GM04504 (cell line): ENCODE measurements at places on chromosomes 12 and 14.

DNA sequence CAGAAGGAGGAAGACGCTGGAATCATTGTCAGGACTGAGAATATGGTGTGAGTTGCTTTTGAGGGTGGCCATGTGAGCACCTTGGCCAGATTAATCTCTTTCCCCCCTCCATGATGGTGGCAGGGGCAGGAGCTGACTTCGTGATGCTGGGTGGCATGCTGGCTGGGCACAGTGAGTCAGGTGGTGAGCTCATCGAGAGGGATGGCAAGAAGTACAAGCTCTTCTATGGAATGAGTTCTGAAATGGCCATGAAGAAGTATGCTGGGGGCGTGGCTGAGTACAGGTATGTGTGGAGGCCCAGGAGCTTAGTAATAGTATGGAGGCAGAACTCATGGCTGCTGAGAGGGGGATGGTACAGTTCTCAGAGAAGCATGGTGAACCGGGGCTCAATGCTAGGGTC, 4.3 kb downstream of the TINF2 start:
- no peak for DNase-seq

GRCh38 chr12:129404556-129404955, 499.3 kb downstream of the TMEM132D start:
- DNase-seq = no peak

- DNase-seq = no peak
Measured at GRCh38 chr14:33393231-33393894, 454.7 kb downstream of the NPAS3 start.

DNA sequence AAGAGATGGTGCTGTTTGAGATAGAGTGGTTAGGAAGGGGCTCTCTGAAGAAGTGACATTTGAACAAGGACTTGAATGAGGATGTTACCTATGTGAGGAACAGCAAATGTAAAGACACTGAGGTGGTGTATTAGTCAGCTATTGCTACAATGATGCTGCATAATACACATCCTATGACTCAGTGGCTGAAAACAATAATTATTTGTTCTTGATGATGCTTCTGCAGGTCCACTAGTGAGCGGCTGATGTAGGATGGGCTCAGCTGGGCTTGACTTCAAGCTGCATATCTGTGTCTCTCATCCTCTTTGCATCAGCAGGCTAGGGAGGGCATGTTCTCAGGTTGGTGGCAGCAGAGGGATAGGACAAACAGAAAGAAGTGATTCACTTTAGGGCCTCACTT, 21.4 kb upstream of the CLMN start:
- DNase-seq = no peak

DNA sequence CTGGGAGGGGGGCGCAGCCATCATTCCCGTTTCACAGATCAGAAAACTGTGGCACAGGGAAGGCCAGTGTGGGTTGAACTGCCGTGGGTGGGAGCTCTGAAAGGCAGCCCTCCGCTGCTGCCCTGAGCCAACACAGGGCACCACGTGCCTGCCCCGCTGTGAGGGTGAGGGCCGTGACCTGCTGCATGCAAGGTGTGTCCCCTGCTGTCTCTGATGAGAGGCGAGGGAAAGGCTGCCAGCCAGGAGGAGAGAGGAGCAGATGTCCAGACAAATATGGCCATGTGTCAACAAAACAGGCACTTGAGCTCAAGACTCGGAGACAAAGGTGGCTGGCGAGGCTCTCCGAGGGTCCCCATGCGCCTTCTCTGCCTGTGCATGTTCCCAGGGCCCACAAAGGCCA, 108.8 kb downstream of the RBM19 start:
- no peak for DNase-seq

GRCh38 chr12:75908961-75909605, 122.5 kb downstream of the PHLDA1 start:
- DNase-seq = peak; percentile 67

GRCh38 chr12:774051-774614, 21.8 kb downstream of the WNK1 start:
- no peak for DNase-seq

GRCh38 chr12:62731055-62731820, 203.7 kb downstream of the PPM1H start:
- DNase-seq = peak; percentile 52

DNA sequence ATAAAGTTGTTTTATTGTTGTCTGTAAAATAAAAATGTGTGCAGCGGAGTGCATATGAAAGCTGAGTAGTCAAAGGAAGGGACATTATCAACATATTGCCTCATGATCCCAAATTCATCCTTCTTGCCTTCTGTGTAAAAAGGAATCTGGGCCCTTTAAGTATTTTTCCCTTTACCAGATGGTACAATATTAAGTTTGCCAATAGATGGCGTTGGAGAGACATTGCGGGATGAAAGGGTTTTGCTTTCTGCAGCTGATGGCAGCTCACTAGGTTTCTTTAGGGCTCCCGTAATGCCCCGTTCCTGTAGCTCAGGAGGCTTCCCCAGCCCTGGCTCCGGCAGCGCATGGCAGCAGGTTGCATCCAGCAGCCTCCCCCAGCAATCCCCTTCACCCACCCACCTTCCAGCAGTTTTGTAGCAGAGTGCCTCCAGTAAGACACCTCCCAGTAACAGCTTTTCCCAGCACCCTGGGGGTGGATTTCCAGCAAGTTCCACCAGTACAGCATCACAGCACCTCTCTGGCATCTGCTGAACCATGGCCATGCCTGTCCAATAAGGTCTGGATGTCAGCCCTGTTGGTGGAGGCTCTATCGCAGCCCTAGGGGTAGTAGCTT, 354.4 kb downstream of the MED13L start:
- no peak for DNase-seq

GRCh38 chr14:52279408-52279807, 11.9 kb downstream of the PTGDR start:
- DNase-seq = no peak

- no peak for DNase-seq
Measured at GRCh38 chr14:68539241-68539737, 253.6 kb downstream of the ZFP36L1 start.

DNA sequence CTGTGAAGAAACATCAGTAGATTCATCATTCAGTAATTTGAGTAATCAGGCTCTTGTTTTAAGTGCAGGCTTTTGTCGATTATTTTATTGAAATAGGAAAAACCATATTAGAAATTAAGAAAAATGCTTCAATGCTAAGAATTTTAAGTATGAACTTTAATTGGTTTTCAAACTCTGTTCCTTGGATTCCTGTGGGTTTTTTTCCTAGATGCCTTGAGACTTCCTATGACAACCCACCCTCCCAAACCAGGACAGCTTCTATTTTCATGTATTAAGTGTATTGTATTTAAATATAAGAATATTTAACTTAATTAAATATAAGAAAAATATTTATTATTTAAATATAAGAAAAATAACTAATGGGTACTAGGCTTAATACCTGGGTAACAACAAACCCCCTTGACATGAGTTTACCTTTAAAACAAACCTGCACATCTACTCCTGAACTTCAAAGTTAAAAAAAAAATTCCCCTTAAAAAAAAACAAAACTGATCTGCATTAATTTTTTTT, 3.0 kb downstream of the ARHGAP5 start:
- no peak for DNase-seq

- peak; percentile 73 for DNase-seq
Measured at GRCh38 chr12:98238515-98239130, 276.8 kb upstream of the TMPO start.

DNA sequence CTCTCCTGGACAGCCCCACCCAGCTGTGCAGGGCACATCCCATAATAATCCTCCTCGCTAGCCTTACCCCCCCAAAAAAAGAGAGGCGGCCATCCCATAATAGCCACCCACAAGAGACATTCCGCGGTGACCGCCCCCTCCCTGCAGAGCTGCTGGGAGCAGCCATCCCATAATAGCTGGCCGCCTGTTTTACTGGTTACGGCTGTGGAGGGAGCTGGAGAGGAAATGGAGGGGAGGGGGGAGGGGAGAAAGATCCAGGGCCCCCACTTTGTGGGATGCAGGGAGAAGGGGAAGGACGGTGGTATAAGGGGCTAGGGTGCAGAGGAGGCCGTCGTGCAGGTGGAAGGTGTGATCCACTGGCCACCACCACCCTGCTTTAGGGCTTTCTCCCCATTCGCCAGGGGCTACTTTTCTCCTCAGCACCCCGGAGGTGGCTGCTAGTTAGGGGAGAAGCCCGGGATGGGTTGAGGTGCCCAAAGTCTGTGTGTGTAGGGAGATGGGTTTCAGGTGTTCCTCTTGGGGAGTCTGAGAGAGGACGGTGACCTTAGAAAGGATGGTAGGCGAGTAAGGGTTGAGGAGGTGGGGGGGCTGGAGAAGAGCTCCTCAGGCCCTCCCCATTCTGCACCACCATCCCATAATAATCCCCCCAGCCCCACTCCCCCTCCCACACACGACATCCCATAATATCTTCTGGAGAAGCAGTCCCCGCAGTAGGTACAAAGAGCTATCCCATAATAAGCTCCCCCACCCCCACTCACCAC, 6.0 kb upstream of the CHD4 start:
- DNase-seq = no peak

GRCh38 chr14:59895721-59896120, 24.2 kb upstream of the LRRC9 start:
- DNase-seq = no peak

DNA sequence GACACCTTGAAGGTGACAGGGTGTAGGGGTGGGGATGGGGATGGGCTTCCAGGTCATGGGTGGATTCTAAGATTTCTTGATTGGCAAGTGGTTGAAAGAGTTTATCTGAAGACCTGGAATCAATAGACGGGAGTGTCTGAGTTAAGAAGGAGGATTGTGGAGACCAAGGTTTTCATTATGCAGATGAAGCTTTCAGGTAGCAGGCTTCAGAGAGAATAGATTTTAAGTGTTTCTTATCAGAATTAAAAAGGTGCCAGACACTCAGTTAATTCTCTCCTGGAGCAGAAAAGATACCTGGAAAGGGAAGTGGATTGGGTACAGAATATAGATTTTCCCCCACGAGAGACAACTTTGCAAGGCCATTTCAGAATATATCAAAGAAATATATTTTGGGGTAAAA, 211.7 kb upstream of the PRICKLE1 start:
- no peak for DNase-seq

DNA sequence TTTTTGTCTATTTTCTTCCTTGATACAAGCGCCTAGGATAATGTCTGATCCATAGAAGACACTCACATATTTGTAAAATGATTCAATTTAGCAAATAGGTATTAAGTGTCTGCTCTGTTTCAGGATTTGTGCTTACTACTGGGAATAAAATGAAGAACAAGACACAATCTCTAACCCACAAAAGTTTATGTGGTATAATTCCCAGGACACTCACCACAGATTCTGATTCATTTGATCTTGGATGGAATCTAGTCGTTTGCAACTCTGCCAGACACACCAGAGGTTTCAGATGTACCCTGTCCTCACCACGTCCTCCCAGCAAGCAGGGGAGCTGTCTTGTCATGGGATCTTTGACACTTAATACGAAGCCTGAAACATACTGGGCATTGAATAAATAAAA, 208.3 kb downstream of the LRIG3 start:
- peak; percentile 44 for DNase-seq

- DNase-seq = no peak
Measured at GRCh38 chr14:92581966-92582566, 68.5 kb downstream of the RIN3 start.

DNA sequence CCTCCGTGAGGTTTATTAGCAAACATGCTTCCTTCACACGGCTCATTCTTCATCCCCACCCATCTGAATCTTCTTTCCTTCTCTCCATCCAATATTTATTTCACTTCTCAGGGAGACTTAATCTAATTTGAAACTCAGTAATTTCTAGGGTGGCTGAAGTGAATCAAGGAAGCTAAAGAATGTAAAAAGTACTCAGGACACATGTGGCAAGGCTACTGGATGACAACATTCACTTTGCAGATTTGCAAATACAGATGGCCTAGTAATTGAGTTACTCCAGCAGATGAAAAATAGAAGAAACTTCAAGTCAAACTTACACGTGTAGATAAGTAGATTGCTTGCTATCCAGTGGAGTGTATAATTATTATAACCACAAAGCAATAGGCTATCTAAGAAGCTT, 15.4 kb upstream of the BEST3 start:
- no peak for DNase-seq

DNA sequence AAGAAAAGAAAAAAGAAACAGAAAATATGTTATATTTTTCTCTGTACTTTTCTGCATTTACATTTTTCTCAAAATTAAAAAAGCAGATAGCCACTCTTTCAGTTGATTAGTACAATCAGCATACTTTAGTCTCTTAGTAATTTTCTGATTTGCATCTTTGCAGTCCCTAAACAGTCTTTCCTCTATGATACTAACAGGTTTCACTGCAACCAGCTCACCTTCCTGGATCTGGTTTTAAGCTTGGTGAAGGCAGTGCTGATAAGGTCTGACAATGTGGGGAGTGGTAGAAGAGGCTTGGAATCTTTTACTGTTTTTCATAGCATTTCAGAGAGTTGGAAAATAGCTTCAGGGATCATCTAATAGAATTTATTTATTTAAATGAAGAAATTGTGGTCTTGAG, 457.6 kb downstream of the ZFP36L1 start:
- DNase-seq = no peak

GRCh38 chr12:92068459-92068858, 77.2 kb downstream of the BTG1 start:
- no peak for DNase-seq

GRCh38 chr14:36515105-36515593, 4.9 kb downstream of the NKX2-1 start:
- DNase-seq = no peak
